ENCODE measurements at places on chromosomes 13 and 19. TPM values are rescaled to one million over a fixed set of nuclear protein-coding genes. Genes with fewer than 3 reads are reported as not detected.

Gene SLC10A2
- total RNA-seq, result 0.16 TPM

Gene SOX1
- 0.68 TPM for total RNA-seq

Gene TMEM38A
- total RNA-seq, result 2.8 TPM

Gene PGLYRP1
- not detected for total RNA-seq

Gene ERICH4
- total RNA-seq, result not detected

Gene GFY
- total RNA-seq, result not detected

Gene PLIN4
- 38.3 TPM for total RNA-seq

Gene FARSA
- 60.6 TPM for total RNA-seq

Gene KLF2
- total RNA-seq, result 38.8 TPM

Gene CYP4F2
- total RNA-seq, result 13.7 TPM

Gene SIAH3
- not detected for total RNA-seq

Gene NKG7
- not detected for total RNA-seq

Gene TNFSF9
- total RNA-seq, result 1.0 TPM

Gene S1PR4
- 2.2 TPM for total RNA-seq

Gene CERS1
- total RNA-seq, result not detected

Gene ARHGAP33
- total RNA-seq, result 34.7 TPM

Gene CCNA1
- total RNA-seq, result 0.65 TPM

Gene SWSAP1
- total RNA-seq, result 1.6 TPM

Gene PSG6
- total RNA-seq, result not detected

Gene ZNF506
- total RNA-seq, result 72.7 TPM

Gene ENOX1
- 0.25 TPM for total RNA-seq

Gene COX7A1
- 15.0 TPM for total RNA-seq

Data from suprapubic skin (tissue), 4 donors.